Stimulated activated CD4-positive, alpha-beta T cell treated with anti-CD3 and anti-CD28 coated beads, Interleukin-1b, Interleukin-23, amount 100 ng/mL, for 24 hours (primary cell): ENCODE measurements at places on chromosomes 11 and 22.

DNA sequence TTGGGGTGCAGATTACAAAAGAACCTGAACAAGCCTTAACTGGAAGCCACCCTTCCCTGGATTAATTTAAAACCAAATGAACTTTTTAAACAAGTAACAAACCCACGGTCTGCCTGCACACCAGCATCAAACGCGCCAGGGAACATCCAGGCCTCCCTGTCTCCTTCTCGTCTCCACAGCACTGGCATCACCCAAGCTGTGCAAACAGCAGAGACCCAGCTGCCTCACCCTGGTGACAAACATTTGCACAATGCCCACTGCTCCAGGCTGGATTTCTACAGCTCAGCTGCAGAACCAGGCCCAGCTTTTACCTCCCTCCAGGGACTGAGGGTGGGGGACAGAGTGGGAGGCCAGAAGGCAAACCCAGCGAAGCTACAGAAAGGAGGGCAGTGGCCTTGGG lies 7.0 kb downstream of the RPL3 start:
- no peak for DNase-seq

DNA sequence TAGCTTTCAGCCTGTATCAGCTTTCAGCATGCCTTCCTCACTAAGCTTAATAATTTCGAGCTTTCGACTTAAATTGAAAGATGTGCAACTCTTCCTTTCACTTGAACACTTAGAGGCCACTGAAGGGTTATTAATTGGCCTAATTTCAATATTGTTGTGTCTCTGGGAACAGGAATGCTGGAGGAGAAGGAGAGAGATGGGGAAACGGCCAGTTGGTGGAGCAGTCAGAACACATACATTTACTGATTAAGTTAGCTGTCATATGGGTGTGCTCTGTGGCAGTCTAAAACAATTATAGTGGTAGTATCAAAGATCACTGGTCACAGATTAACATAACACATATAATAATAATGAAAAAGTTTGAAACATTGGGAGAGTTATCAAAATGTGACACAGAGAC lies 106.2 kb downstream of the LRRC32 start:
- DNase-seq: no peak

DNA sequence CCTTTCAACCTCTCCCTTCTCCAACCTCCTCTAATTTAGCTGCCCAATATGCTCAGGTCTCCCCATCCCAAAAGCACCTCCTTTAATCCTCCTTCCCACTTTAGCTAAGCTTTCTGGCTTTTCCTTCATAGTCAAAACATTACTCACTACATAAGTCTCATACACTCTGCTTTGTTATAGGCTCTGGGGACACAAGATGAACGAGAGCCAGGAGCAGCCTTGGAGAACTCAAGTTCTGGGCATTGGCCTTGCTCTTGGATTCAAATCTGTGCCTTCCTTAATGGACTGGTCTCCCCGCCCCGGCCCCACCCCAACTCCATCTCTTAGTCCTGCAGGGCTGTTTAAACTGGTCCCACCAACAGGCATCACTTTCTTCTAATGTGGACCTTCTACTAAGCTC lies 11.4 kb upstream of the HPX start:
- DNase-seq: no peak

DNA sequence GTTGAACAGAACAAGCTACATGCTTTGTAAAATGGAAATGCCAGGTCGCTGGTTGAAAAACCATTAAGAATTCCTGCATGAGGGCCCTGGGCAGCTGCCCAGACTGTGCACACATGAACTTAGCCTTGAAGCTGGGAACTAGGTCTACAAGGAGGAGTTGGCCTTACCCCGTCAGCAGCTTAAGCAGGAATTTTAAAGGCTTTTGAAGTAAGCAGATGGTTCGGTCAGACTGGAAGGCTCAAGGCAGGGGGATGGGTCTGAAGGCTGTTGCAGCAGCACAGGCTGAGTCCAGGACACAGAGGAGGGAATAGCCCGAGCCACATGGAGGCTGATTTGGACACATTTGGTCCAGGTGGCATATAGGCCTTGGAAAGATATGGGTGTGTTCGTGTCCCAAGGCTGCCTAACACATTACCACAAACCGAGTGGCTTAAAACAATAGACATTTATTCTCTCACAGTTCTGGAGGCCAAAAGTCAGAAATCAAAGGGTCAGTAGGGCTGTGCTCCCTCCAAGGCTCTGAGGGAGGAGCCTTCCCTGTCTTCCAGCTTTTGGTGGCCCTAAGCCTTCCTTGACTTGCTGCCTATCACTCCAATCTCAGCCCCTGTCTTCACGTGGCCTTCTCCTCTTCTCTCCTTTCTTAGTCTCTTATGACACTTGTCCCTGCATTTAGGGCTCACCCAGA lies 11.6 kb downstream of the LIF start:
- DNase-seq: no peak

DNA sequence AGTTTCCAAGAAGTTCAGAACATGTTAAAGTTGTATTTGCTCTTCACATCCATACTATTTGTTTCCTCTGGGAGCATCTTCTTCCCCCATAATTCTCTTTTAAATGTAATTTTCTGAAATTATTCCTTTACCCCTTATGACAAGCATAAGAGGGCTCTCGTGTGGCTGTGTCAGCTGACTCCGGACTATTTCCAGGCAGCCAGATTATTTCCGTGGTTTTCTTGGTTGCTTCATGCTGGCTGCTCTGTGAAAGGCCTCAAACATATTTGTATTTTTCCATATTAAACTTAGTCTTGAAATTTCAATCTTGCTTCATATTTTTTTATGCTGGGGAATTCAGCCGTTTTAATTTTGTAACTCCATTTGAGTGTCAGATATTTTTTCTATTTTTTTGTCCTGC lies 2.8 kb upstream of the MMP1 start:
- DNase-seq: no peak
